NCI-H1048 (cell line): ENCODE measurements at places on chromosomes 5 and 9.

- no peak for DNase-seq
These were observed 106.3 kb downstream of the DMXL1 start for GRCh38 chr5:119177226-119177625.

DNA sequence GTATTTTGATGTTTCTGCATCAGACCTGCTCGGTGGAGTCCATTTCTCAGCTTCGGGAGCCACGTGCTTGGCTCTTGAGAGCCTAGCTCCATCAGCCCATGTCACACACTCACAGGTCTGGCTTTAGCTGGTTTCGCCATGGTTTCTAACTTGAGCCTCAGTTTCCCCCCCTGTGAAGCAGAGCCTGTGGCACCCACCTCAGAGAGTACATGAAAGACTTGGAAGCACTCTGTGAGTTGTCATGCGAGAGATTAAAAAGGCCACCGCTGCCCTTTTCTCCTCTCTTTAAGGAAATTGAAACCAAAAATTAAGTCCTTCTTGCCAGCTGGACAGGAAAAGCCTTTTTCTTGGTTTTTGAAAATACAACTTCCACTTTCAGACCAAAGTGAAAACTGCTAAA is 8.8 kb downstream of the TENT4A start:
- no peak for DNase-seq

DNA sequence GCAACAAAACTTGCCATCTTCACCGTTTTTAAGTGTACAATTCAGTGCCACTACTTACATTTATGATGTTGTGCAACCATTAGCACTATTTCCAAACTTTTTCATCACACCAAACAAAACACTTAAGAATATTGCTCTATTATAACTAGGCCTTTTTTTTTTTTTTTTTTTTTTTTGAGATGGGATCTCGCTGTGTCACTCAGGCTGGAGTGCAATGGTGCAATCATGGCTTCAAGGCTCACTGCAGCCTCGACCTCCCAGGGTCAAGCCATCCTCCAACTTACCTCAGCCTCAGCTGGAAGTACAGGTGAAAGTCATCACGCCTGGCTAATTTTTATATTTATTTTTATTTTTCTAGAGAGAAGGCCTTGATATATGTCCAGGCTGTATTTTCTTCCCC is 22.3 kb upstream of the LMNB1 start:
- no peak for DNase-seq

- DNase-seq: no peak
These were observed 1048.6 kb upstream of the SEMA6A start for GRCh38 chr5:117623042-117623805.

- no peak for DNase-seq
These were observed 522.7 kb downstream of the HTR1A start for GRCh38 chr5:63439537-63439936.

- DNase-seq: no peak
These were observed 145.6 kb downstream of the LPAR1 start for GRCh38 chr9:110892689-110893088.

DNA sequence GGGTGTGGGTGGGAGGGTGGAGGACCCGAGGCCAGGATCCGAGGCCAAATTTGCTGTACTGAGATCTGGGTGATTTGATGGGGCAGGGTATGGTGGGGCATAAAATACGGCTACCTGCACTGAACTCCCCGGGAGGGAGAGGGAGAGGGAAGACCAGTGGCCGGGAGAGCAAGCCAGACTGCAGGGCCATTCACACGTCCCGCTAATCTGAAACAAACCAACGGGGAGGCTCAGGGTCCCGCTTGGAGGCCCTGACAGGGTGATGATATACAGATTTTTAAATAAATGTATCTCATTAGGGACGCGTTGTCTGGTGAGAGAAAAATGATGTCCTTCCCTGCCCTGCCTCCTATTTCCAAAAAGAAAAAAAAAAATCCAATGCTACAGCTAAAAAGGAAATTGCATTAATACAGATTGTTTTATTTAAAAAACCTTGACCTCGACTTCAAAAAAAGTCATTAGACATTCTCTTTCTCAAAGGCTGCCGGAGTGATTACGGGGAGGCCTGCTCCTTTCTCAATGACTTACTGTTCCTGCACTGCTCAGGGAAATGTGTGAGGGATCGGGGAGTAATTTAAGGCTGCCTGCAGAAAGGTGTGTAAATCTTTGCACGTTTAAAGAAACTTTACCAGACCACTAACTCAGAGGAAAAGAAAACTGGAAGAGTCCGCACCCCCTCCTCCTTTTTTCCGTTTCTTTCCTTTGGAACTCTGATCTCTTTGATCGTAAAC is 11.5 kb upstream of the PRRX2 start:
- DNase-seq: no peak

- no peak for DNase-seq
These were observed 129.9 kb downstream of the ZSWIM6 start for GRCh38 chr5:61461926-61462325.
